Adrenal gland (tissue), 19 donors: ENCODE measurements at places on chromosomes 2 and 18.
A peak's percentile ranks its signal among the peaks of the same experiment; 100 is the strongest.

DNA sequence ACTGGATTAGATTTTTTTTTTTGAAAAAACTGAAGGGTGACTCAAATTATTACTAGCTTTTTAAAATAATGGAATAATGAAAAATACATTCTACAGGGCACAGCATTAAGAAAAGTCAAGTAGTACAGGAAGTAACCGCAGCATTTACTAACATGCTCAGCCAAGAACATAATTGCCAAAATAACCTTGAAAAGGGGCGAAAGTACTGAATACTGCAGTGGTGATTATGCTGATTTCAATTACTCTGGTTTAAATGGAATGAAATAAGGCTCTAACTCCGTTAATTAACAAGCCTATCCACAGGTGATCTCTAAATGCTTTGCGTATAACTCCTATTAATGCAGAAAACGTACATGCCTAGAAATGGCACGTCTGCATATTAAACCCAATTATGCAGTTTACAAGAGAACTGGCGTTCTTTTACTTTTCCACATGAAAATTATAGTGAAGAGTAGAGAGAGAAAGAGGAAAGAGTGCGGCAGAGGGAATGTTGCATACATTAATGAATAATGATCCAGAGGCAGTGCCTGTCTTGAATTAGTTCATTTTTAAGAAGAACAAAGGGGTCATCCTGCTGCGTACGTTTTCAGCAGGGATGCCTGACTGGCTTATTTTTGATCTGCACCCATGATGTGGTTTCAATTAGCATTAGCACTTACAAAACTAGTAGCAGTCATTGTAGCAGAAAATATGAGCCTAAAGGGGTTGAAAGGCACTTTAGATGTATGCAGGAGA lies 612.4 kb downstream of the NYAP2 start:
- no peak for DNase-seq

DNA sequence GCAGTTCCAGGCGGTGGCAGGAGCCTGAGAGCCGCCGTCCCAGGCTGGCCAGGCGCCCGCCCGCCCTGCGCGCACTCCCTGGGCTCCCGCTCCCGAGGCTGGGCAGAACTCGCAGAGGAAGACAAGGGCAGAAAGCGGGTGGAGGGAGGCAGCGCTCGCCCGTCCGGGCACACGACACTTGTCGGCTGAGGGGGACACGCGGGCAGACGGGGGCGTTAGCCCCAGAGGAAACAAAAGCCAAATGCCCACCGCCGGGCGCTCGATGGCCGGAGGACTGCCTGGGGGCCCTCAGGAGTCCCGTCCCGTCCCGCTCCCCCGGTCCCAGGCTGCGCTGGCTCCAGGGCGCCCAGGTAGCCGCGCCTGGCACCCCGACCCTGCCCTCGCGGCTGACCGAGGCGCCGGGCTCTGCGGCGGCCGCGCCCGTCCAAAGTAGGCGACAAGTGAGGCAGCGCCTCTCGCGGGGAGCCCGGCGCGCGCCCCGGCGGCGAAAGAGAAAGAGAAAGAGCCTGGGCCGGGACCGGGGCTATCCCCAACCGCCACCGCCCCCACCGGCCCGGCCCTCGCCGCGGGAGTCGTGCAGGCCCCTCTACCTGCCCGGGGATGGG lies 491 bp downstream of the L3MBTL4 start:
- DNase-seq: peak; percentile 78

GRCh38 chr2:152763651-152764050 lies 45.2 kb downstream of the ARL6IP6 start:
- DNase-seq: no peak

DNA sequence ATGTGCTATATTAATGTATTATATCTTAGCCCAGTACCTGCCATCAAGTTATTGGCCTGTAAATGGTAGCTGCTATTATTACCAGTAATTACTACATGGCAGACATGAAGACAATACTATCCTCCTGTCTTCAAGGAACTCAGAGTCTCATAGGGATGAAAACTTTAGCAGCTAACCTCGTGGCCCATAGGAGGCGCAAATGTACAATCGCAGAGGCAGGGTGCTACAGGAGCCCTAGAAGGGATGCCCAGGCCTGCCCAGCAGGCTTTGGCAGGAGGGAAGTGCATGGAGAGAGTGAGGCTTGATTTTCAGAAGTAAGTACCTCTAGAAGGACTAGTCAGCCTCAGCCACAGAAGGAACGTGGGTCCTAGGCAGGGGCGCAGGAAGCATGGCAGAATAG lies 44.7 kb upstream of the KIDINS220 start:
- no peak for DNase-seq

DNA sequence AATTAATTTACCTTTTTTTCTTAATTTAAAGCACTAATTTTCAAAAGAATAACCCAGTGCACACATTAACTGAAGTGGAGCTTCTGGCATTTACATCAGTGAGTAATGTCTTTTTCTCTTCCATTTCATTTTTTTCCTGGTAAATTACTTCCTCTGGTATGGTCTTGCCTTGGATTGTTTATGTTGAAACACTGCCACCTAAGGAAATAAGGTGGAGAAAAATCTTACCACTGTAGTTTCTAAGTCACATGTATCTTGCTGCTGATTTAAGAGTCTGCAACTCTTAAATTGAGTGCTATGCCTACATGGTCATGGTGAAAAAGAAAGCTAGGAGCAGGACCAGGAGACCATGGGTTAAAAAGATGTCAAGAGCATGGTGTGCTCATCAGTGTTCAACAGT lies 51.0 kb downstream of the TTC27 start:
- DNase-seq: no peak

GRCh38 chr2:28451793-28452533 lies 43.9 kb upstream of the PLB1 start:
- no peak for DNase-seq

- no peak for DNase-seq
Measured at GRCh38 chr2:70261501-70261900, 3.6 kb downstream of the PCYOX1 start.

- no peak for DNase-seq
Measured at GRCh38 chr2:128685841-128686496, 367.3 kb upstream of the HS6ST1 start.

DNA sequence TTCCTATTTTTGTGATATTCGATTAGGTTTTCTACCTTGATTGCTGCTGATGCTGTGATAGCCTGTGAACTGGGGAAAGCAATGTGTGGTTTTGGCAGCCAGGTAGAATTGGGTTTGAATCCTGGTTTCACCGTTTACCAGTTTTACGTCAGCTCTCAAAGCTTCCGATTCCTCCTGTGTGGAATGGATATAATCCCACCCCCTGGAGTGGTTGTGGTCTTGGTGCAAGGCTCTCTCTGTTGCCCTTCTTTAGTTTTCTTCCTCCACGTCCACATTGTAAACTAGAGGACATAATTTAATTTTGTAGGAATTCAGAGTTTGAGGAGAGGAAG lies 45.0 kb downstream of the PHLPP1 start:
- no peak for DNase-seq

GRCh38 chr2:141931797-141932196 lies 199.0 kb downstream of the LRP1B start:
- DNase-seq: no peak

DNA sequence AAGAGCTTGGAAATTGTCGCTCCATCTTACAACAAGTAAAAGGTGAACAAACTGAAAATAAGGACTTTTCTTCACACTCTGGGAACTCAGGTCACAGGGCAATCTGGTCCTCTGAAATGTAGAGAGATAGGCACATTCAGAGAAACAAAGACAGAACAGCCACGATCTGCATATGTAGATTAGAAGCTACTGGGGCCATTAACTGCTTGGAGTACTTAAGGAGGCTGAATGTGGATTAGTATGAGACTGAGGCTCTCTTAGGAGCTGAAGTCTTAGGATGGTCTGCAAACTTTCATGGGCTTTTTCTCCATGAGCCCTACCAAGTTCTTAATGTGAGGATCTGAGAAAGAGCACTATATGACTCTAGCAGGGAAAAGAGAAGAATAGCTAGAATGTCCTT lies 265.3 kb upstream of the NXPH2 start:
- DNase-seq: no peak

- DNase-seq: no peak
Measured at GRCh38 chr2:16855183-16855582, 189.5 kb upstream of the CYRIA start.

DNA sequence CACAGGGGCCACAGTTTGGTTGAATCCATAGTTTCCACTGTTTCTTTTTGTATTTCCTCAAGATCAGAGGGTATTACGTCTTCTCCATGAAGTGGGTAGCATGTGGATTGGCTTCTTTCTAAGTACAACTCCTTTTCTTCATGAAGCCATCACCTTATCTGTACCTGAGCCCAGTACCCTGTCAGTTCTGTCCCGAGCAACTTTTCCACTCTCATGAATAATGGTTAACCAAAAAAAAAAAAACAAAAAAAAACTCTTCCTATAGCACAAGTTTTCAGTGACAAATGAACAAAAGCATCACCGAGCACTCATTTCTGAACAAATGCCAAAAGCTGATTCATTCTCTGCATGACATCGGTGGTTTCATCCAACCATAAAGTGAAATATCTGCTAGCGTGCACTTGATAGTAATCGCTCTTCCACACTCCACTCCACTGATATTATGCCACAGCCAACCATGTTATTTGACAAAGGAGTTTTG lies 53.0 kb upstream of the CCDC150 start:
- no peak for DNase-seq

GRCh38 chr2:165471349-165471950 lies 2.0 kb downstream of the CSRNP3 start:
- no peak for DNase-seq

DNA sequence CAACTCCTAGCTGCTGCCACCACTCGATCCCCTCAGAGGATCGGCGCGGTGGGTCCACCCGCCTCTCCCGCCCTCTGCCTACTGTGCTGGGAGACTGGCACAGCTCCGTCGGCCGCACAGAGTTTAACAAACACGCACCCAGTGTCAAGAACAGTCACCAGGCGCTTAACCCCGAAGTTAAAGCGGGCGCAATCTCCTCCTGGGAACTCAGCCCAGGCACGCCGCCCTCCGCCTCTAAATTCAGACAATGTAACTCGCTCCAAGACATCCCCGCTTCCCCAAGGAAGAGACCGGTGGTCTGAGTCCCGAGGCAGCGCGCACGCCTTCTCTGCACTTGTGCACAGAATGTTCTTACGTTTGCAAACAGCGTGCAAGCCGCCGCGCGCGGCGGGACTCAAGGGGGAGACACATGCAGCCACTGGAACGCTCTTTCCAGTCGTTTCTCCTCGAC lies 533 bp downstream of the CXCR4 start:
- peak; percentile 55 for DNase-seq

DNA sequence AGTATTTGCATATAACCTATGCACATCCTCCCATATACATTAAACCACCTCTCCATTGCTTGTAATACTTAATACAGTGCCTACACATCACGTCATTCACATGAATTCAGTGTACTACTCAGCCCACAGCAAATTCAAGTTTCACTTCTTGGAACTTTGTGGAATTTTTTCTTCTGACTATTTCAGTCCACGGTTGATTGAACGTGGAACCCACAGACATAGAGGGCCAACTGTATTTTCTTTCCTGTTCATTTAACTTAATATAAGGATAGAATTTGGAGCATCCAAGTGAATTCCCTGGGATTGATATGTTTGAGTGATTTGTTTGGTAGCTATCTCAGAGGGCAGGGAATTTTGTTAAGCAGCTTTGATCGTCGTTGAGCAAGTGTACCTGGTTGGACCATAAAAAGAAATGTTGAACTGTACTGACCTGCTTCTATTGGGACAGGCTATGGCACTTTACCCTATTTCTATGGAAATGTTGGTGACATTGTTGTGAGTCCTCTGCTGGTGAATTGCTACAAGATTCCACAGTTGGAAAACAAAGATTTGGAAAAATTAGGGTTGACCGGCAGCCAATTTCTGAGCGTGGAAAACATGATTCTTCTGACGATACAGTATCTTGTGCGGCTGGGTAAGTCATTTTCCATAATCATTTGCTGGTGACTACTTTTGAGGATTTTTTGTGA lies 156.6 kb downstream of the ESCO1 start:
- DNase-seq: no peak

GRCh38 chr18:79405019-79405780 lies 9.5 kb downstream of the NFATC1 start:
- DNase-seq: no peak

DNA sequence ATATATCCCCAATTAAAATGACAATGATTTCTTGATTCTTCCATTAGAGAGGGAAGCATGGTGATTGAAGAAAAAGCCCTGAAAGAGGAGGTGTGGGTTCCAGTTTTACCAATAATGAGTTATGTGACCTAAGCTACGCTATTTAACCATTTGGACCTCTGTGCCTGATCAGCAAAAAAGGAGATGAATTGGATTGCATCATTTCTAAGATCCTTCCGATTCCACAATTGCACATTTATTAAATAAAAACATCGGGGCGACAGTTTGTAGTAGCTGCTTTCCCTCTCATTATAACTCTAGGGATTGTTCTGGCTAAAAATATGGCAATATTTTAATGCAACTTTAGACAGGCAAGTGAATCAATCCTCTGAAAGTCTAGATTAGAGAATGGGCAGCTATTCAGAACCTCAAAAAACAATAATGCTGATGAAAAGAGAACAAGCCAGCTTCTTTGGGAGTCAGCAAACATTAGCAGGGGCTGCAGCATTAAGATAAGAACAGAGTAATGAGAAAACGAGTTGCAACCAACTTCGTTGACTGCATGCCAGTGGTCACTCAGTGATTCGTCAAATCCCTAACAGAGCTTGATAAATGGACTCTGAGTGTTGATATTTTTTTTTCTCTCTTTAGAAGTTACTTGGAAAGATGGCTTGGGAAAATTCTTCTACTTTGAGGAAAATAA lies 301.2 kb downstream of the AGPS start:
- no peak for DNase-seq

- DNase-seq: no peak
Measured at GRCh38 chr2:12064153-12064552, 317.7 kb downstream of the LPIN1 start.

GRCh38 chr2:227349989-227350612 lies 25.1 kb downstream of the MFF start:
- no peak for DNase-seq

DNA sequence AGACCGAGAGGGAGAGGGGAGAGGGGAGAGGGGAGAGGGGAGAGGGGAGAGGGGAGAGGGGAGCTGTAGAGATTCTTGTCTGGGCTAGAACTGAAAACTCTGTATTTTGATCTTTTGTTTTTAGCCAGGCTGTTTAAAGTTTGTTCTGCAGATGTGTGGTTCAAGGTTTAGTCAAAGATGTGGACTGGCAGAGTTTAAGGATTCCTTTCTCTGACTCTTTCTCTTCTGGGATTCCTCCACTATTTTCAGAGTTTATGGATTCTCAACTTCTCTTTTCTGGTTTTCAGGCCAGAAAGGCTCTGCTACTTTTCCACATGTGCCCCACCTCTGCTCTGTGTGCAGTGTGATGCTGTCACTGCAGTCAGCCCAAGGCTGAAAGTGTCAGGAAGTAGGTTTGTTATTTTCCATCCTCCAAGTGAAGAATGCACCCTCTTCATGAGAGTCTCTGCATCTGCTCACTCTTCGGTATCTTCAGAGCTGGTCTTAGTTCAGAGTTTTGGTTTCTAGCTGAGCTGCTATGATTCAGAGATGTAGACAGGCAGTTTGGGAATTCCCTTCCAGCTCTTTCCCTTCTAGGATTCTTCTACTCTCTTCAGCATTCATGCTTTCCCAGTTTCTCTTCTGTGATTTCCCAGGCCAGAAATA lies 130.9 kb upstream of the SMAD7 start:
- DNase-seq: no peak
